Stimulated activated CD4-positive, alpha-beta T cell treated with anti-CD3 and anti-CD28 coated beads, Interleukin-4, amount 100 ng/mL, for 24 hours (primary cell): ENCODE measurements at places on chromosomes 1 and 21.

DNA sequence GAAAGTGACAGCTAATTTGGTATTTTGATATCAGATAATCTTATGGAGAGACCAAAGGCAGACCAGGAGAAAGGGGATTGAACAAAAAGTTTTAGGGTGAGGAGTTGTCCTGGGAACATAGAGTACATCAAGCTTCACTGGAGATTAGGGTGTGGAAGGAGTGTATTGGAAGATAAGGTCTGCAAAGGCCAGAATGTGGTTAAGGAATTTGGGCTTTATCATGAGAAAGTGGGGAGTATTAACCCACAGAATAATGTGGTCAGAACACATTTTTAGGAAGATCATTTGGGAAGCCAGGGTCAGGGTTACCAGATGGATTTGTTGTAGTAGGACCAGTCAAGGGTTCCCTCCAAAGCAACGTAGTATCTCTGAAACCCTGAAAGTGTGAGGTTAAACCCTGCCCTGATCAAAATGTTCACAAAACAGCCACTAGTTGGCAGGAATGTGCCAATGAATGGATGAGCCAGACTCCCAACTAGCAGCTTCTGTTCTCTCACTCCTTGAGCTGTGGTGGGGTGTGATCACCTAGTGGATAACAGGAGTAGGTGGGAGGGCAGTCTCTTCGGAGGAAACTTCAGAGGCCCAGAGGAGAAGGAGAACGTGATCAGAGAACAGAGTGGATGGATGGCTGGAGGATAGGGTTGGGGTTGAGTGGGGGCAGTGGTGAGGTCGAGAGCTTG lies 35.8 kb downstream of the SLC2A1 start:
- peak; percentile 71 for DNase-seq

DNA sequence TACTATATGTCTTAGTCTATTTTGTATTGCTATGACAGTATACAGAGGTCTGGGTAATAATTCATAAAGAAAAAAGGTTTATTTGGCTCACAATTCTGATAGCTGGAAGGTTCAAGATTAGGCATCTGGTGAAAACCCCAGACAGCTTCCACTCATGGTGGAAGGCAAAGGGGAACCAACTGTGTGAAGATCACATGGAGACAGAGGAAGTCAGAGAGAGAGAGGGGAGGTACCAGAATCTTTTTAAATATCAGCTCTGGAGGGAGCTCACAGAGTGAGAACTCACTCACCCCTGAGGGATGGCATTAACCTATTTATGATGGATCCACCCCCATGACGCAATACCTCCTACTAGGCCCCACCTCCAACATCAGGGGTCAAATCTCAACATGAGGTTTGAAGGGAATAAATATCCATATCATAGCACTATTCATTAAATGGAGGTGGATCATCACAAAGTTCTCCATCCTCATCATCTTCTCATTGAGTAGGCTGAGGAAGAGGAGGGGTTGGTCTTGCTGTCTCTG lies 290.5 kb downstream of the DSCAM start:
- no peak for DNase-seq

DNA sequence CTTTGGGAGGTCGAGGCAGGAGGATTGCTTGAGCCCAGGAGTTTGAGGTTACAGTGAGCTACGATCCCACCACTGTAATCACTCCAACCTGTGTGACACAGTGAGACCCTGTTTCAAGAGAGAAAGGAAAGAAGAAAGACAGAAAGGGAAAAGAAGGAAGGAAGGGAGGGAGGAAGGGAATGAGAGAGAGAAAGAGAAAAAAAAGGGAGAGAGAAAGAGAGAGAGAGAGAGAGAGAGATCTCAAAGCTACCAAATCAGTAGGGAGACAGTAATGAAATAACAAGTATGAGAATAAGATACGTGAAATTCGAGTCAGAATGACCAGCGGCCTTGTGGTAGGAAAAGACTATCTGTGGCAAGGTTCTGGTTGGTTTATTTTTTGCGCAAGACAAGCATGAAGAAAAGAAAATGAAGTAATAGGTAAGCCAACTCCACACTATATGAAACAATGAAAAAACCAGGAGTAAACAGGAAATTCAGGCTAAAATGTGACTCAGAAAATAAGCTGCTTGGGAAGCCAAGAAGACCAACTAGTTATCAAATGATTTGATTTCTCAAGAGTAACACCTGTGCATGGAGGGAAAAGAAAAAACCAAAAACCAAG lies 8.9 kb downstream of the MTF1 start:
- no peak for DNase-seq

GRCh38 chr1:206909883-206910318 lies 11.8 kb downstream of the FCMR start:
- DNase-seq = no peak

GRCh38 chr1:84339503-84339902 lies 38.0 kb downstream of the SAMD13 start:
- no peak for DNase-seq

DNA sequence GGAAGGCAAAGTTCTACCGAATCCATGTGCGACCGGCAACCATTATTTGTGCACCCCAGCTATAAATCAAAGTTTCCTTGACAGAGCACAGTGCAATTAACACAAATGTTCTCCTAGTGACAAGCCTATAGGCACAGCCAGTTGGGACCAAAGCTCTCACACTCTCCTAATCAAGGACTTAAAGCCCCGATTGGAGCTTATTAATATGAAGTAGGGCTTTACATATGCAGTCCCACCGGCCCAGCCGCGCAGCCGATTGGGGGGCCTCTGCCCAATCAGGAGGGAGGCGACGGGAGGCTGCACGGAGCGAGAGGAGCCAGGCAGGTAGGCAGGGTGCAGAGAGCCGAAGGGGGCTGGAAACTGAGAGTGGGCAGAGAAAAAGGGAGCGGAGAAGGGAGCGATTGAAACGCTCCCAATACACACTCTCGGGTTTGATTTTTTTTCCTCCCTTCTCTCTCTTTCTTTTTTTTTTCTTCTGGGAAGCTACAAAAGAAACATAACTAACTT lies at the start of gene ESRRG:
TSS of gene ESRRG (minus strand) at position 156 of the 507 bp plus-strand sequence. CDS start at position 26, 130 bp downstream.
- no peak for DNase-seq

DNA sequence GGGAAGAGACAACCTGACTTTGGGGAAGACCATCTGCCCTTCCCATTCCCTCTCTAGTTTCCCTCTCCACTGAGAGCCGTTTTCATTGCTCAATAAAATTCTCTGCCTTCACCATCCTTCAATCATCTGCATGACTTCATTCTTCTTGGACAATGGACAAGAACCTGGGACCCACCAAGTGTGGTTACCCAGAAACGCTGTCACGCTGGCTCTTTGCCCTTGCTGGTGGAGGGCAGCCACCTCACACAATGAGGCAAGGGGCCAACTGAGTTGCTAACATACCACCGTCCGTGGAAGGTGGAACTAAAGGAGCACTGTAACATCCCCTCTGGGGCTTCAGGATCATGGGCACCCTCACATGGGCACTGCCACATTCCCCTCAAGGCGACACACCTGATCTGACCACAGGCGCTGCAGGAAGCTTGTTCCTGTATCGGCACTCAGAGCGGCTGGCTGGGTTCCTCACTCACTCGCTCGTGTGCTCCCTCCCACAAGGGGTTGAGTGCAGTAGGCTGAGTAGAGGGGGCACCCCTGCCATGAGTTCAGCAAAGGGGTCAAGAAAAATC lies 652.4 kb downstream of the PLPP3 start:
- DNase-seq = no peak

DNA sequence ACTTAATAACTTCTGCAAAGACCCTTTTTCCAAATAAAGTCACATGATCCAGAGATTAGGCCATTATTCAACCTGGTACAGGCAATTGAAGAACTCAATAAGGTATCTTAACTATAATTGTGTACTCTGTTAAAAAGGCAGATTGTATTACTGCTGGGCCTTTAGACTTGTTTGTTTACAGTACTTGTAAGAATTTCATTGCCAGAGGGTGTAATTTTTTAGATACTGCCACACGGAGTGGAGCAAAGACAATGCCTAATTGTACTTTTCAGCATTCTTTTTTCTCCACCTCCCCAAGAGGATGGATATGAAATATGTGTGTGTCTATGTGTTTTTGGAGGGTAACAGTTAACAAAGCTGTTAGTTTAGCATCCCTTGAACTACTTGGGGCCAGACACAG lies 47.5 kb downstream of the HUNK start:
- DNase-seq = no peak

DNA sequence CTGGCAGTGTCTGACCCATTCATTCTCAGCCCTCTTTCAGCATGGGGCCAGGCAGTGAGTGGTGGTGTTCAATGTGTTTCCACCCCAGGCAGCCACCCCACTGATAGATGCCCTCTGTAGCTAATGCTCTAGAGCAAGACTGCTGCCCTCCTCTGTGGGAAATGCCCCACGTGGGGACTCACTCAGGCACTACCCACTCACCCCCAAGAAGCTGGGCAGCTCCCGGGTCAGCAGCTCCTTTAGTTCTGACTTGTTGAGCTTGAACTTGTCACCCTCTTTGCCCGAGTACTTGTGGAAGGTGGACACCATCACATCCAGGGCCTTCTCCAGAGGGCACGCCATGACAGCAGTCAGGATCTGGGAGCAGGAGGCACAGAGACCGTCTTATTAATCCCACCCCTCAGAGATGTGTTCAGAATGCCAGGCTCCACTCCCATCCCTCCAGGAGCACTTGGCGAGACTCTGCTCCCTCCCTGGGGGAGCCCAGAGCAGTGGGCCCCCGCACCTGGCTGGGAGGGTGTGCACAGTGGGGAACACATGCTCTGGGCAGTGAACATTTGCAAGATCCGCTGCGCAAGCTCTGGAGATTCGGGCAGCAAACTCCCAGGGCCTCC lies 1.0 kb downstream of the S100A4 start:
- peak; percentile 12 for DNase-seq
